ENCODE measurements at places on chromosomes 3 and 15. TPM values are rescaled to one million over a fixed set of nuclear protein-coding genes. Genes with fewer than 3 reads are reported as not detected.

SNTN gene
- total RNA-seq = not detected

AGTR1 gene
- 1.6 TPM for total RNA-seq

PRR23B gene
- total RNA-seq = not detected

PPM1L gene
- total RNA-seq = 0.97 TPM

SCG3 gene
- total RNA-seq = not detected

PRSS50 gene
- not detected for total RNA-seq

STX19 gene
- not detected for total RNA-seq

IQCF5 gene
- not detected for total RNA-seq

GRCh38 chr3:38137615-38138348 is 679 bp upstream of the MYD88 start:
- peak; percentile 3 for DNase-seq

DNA sequence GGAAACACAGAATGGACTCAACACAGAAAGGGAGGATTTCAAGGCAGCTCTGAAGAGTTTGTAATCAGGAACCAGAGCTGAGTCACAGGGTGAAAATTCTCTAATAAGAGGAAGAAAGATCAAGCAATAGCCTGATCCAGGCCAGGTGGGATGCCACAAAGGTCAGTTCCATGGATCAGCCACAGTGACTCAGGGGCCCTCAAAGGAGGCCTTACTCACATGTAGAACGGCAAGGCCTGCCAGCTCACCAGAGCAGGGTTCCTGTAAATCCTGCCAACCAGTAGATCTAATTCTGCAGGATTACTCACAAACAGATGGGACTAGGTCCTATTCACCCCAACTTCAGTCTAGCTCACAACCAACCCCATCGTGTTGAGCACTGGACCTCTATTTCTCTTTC is 78.3 kb upstream of the PPP2R3A start:
- DNase-seq = no peak

DNA sequence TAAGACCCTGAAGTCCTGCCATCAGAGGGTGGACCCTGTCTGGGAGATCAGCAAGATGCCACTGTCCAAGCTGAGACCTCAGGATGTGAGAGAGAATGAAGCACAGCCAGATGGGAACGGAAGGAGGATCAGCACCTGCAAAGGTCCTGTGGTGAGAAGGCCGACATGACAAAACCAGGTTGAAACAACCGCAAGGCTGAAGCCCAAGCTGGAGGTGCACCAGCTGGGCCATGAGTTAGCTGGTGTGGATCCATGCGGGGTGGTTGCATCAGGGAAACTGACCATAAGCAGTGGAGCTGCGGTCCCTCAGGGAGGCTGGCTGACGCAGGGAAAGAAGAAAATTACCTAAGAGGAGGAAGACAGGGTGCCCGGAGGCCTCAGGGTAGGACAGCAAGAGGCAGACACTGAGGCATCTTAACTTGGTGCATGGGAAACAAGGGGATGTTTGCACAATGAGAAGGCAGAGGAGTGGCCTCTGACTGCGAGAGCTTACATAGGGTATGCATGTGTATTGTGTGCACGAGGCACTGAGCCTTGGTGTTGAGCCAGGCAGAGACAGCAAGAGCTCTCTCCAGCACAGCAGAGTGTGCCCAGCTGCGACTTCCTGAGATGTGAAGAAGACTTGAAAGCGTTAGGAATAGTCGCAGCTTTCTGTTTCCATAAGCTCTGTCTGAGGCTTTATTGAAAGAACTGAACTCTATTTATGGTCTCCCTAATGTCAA is 497.7 kb downstream of the OCA2 start:
- no peak for DNase-seq

DNA sequence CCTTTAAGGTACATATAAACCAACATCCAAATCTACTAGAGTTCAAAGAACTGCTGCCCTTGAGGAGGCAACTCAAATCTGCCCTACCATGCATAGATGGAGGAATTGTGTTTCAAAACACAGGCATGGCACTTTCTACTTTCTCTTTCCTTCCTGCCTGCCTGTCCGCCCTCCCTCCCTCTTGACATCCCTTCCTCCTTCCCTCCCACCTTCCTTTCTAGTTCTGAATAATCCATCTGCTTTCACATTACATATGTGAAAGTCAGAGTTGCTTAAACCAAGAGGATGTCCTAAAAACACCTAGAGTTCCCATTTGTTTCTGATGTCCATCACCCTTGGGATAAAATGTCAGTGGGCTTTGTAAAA is 537.6 kb downstream of the FOXP1 start:
- DNase-seq = no peak

- peak; percentile 18 for DNase-seq
Measured at GRCh38 chr3:9153904-9154619, 95.4 kb downstream of the SRGAP3 start.

GRCh38 chr15:79184465-79184892 is 93.9 kb upstream of the RASGRF1 start:
- DNase-seq = peak; percentile 68

GRCh38 chr3:193720169-193720568 is 127.2 kb downstream of the OPA1 start:
- no peak for DNase-seq

GRCh38 chr3:121545049-121545573 is 677 bp downstream of the POLQ start:
- DNase-seq = peak; percentile 24

DNA sequence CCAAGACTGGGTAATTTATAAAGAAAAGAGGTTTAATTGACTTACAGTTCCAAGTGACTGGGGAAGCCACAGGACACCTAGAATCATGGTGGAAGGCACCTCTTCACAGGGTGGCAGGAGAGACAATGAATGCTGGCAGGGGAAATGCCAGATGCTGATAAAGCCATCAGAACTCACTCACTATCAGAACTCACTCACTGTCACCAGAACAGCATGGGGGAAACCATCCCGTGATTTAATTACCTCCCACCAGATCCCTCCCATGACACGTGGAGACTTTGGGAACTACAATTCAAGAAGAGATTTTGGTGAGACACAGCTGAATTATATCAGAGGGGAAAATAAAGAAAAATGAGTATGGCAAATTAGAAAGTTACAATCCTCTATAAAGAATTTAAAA is 310.9 kb downstream of the BCHE start:
- no peak for DNase-seq

DNA sequence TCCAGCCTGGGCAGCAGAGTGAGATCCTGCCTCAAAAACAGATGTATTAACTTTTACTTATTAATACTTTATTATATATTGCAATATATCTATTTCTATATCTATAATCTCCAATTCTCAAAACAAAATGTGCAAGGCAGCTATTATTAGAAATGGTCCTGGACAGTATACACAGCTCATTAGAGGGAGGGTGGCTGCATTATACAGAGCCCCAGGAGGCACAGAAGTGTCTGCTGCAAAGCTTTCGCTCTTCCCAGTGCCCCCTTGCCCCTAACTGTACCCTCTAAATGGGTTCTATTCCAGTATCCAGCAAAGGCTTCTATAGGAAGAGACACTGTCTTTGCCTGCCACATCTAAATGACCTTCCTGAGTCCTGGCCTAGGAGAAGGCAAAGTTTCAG is 24.5 kb downstream of the ARL14 start:
- no peak for DNase-seq

- DNase-seq = no peak
Measured at GRCh38 chr3:45124956-45125355, 21.2 kb downstream of the CDCP1 start.

DNA sequence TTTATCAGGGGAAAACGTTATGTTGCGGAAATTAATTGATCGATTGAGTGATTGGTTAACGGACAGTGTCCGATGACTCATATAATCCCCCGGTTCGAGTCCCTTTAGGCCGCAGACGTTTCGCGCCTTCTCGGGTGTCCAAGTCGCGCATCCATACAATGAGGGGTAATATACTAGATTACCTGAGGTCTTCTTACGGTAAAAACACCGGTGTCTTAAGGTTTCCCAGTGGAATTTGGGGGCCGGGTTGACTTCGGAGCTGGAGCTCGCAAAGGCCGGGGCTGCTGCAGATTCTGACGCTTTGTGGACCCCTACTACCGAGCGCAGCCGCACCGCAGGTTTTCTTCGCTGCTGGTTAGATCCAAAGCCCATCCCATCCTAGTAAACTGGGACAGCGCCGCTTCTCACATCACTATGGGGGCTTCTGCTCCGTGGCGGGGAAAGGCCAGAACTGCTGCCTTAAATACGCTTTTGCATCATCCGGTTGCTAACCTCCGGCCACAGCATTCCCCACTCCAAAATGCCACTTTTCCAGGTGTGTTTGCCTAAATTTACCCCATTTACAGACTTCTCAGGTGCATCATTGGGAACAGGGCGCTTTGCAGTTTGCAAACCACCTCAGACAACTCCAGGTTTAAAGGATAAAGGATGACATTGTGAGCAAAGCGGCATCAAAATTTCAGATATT is 858 bp upstream of the SACM1L start:
- DNase-seq = no peak

DNA sequence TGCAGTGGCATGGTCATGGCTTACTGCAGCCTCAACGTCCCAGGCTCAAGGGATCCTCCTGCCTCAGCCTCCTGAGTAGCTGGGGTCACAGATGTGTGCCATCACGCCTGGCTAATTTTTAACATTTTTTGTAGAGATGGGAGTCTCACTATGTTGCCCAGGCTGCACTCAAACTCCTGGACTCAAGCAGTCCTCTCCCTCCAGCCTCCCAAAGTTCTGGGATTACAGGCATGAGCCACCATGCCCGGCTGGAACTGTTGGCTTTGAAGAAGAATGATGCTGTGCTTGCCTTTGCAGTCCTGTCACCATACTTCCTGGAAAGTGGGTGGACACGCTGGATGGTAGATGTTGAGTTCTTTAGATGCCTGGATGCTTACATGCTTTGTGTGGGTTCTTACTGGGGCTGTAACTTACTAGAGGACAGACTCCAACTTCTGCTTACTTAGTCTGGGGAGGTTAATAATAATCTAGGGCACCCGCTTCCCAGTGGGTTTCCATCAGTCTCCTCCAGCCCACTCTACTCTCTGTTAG is 36.7 kb downstream of the IGF1R start:
- no peak for DNase-seq

DNA sequence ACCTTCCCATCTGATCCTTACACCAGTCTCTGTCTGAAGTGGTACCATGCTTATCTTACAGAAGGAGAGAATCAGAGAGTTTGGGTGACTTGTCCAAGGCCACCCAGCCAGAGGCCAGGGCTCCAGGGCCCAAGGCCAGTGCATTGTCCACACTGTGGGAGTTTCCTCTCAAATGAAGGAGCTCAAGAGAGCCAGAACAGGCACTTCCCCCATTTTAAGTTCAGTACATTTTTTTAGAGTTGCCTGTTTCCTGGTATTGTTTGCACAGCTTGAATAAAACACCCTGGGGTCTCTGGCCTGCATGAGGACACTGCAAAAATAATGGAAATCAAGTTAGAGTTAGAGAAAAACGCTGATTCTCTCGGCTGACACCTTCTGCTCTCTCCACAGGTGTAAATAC is 284.0 kb downstream of the SQOR start:
- DNase-seq = no peak

GRCh38 chr3:108001457-108001856 is 89.4 kb downstream of the CD47 start:
- DNase-seq = peak; percentile 35

DNA sequence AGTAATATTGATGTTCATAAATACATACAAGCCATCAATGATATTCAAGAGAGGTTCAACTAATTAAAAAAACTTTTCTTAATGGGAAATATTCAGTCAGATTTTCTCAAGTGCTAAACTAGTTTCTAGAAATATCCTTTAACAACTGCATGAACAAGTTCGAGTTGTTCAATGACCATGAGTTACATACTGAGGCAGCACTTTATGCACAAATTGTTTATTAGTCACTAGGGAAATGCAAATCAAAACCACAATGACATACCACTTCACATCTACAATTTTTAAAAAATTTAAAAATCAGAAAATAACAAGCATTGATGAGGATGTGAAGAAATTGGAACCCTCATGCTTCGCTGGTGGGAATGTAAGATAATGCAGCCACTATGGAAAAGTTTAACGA is 62.4 kb downstream of the RAD18 start:
- DNase-seq = no peak

- no peak for DNase-seq
Measured at GRCh38 chr3:33958661-33959060, 160.2 kb downstream of the PDCD6IP start.

DNA sequence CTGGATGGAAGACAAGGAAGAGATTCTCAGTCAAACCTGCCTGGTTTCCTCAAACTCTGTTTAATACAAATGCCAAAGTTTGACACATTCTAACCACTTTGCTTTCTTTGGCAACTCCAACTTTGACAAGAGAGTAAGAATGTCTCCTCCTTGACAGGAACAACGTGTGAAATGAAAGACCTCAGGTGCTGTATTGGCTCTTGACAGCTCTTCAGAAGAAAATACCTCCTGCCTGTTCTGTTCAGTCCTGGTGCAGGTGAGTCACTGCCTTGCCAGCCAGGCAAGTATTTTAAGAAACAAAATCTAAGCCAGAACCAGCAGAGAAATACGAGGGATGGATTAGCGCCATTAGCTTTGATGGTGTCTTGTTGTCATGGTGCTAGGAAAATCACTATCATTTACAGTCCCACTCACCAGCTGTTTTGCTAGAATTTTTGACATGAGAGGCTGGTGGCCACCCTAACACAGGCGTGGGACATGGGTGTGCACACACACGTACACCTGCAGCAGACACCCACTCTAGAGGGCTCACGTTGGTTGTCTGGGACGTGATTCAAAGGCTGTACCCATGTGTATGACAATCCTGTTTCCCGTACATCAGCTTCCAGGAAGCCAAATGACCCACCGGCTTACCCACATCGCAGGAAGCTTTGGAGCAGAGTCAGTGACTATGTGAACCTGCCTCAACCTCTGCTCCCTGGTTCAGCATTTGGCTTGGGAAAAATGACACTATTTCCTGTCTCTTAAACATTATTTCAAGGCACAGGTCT is 60.4 kb downstream of the CCNL1 start:
- no peak for DNase-seq

GRCh38 chr3:135792174-135792573 is 173.4 kb upstream of the PPP2R3A start:
- no peak for DNase-seq

DNA sequence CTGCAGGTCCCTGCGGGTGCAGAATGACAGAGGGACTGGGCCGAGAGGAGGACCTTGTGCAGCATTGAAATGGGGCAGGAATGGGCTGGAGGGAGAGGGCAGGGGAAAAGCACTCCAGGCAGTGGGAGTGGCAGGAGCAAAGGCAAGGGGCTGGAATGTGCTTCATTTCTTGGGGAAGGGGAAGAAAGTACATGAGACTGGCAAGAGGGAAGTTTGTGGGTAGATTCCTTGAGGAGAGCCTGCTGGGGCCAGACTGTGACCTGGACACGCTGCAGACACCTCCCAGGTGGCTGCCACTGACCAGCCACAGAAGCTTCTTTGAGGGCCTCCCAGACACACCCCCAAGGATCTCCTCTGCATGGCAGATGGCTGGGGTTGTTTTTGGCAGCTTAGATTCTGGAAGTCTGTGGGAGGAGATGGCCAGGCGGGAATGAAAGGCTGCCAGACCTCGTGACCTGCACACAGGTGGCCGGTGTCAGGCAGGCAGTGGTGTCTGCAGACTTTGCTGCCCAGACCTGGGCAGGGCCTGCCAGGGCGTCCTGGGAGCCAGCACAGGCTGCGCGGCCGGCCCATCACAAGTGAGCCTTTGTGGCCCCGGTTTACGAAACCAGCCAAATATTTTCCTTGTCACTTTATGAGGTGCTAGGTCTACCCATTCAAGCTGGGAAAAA is 53.1 kb downstream of the SPSB4 start:
- no peak for DNase-seq

GRCh38 chr3:165070682-165071081 is 7.6 kb downstream of the SI start:
- DNase-seq = no peak

- no peak for DNase-seq
Measured at GRCh38 chr3:14884665-14885064, 62.7 kb upstream of the NR2C2 start.

- no peak for DNase-seq
Measured at GRCh38 chr3:130894986-130895280, 1.0 kb downstream of the ATP2C1 start.

GRCh38 chr3:128453501-128454309 is 13.0 kb downstream of the DNAJB8 start:
- no peak for DNase-seq

All from fibroblast of villous mesenchyme (primary cell).